A549 treated with dexamethasone at 1 μM for 4 hours (cell line): ENCODE measurements at places on chromosomes 6 and 20. TPM values are rescaled to one million over a fixed set of nuclear protein-coding genes. Genes with fewer than 3 reads are reported as not detected.

Gene PNLDC1
- 0.04 to 0.06 TPM (median 0.05 TPM) in 3 of 5 replicates, not detected in the others for total RNA-seq

Gene ERVFRD-1
- total RNA-seq: not detected in 5 replicates

Gene TMEM14C
- 118 to 141 TPM (median 125 TPM) in 5 replicates for total RNA-seq

Gene SFT2D1
- total RNA-seq: 33.2 to 38.1 TPM (median 36.0 TPM) in 5 replicates

Gene PPP1R14C
- total RNA-seq: 3.1 to 3.7 TPM (median 3.5 TPM) in 5 replicates
